ENCODE measurements at places on chromosomes 5 and 9. TPM values are rescaled to one million over a fixed set of nuclear protein-coding genes. Genes with fewer than 3 reads are reported as not detected.

- DNase-seq, result no peak
- H3K4me1 ChIP-seq, result peaks cover 15% of the 10 kb centered on the region
- H3K36me3 ChIP-seq, result no peaks in the 10 kb centered on the region
- H3K27ac ChIP-seq, result no peak overlapping the region
- H3K27me3 ChIP-seq, result no peaks in the 10 kb centered on the region
Observed at GRCh38 chr9:34956648-34957047, 1.4 kb upstream of the PHF24 start.

DNA sequence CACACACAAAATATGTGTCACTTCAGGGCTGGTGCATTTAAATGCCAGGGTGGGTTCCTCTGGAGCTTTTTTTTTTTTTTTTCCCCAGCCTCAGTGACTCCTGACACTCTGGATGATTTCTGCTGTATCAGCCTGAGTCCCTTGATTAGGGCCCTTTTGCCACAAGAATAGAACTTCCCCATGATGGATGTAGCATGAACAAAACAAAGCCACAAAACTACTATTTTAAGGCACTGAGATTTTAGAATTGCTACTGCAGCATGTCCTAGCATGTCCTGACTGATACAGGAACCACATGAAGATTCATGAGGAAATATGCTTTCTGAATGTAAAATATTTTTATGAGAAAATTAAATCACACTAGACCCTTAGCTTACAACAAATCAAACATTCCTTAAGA is 13.9 kb upstream of the ADGRD2 start:
- H3K36me3 ChIP-seq, result no peaks in the 10 kb centered on the region
- H3K27me3 ChIP-seq, result no peaks in the 10 kb centered on the region
- DNase-seq, result no peak
- H3K27ac ChIP-seq, result no peak overlapping the region

- DNase-seq, result no peak
- no peaks in the 10 kb centered on the region for H3K4me1 ChIP-seq
- no peaks in the 10 kb centered on the region for H3K36me3 ChIP-seq
- no peak overlapping the region for H3K27ac ChIP-seq
Observed at GRCh38 chr5:163659568-163659902, 154.1 kb downstream of the MAT2B start.

DNA sequence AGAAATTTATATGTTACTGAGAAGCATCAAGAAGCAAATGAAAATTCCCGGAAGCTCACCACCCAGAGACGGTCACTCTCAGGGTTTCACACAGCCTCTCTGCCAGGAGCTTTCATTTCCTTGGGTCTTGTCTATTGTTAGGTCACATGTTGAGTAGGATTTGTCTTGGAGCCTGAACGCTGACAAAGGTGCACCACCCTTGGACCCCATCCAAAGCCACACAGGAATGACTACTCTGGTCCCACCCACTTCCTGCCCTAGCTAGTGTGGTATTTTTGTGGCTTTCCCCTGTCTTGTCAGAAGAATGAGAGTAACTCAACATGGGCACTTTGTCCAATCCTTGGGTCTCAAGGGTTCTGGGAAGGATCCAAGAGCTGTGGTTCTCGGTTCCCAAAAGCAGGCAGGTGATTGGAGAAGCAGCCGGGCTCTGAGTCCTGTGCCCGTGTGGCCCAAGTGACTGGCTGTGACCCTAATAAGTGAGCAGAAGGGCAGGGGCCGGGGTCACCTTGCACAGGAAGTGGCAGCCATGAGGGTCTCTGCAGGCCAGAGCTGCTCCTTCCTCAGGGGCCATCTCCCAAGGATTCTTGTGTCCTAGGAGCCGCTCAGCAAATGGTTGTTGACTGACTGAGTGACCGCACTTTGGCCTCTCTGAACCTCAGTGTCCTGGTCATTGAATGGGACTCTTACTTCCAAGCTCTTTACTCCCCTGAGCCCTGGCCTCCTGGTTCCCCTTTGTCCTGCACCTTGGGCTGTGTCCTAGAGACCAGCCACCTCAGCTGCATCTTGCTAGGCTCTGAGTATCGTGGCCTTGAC is 6.9 kb downstream of the FGD3 start:
- H3K27ac ChIP-seq, result peak overlapping the region; percentile 39
- H3K4me3 ChIP-seq, result no peak overlapping the region
- no peaks in the 10 kb centered on the region for H3K27me3 ChIP-seq
- H3K36me3 ChIP-seq, result no peaks in the 10 kb centered on the region
- DNase-seq, result peak; percentile 70

The IRX1 gene
- total RNA-seq, result 0.39 TPM
